Type B pancreatic cell (in vitro differentiated cells): ENCODE measurements at places on chromosomes 5 and 9. TPM values are rescaled to one million over a fixed set of nuclear protein-coding genes. Genes with fewer than 3 reads are reported as not detected.
A peak's percentile ranks its signal among the peaks of the same experiment; 100 is the strongest.

The EFNA5 gene
- 35.7 and 65.0 TPM in 2 replicates for total RNA-seq

The TNFSF8 gene
- 0.19 and 0.43 TPM in 2 replicates for total RNA-seq

The LIFR gene
- 15.6 and 32.7 TPM in 2 replicates for total RNA-seq

The PALM2AKAP2 gene
- 4.2 and 24.4 TPM in 2 replicates for total RNA-seq

The CER1 gene
- 0.38 and 0.99 TPM in 2 replicates for total RNA-seq

The SLC25A2 gene
- 0.45 and 0.92 TPM in 2 replicates for total RNA-seq

The CHMP5 gene
- total RNA-seq: 51.4 and 53.7 TPM in 2 replicates

The TCF7 gene
- total RNA-seq: 6.2 and 11.7 TPM in 2 replicates

The PTPA gene
- total RNA-seq: 102 and 115 TPM in 2 replicates

The PPP3R2 gene
- total RNA-seq: 0.07 and 0.22 TPM in 2 replicates

The SOX30 gene
- not detected in 2 replicates for total RNA-seq

DNA sequence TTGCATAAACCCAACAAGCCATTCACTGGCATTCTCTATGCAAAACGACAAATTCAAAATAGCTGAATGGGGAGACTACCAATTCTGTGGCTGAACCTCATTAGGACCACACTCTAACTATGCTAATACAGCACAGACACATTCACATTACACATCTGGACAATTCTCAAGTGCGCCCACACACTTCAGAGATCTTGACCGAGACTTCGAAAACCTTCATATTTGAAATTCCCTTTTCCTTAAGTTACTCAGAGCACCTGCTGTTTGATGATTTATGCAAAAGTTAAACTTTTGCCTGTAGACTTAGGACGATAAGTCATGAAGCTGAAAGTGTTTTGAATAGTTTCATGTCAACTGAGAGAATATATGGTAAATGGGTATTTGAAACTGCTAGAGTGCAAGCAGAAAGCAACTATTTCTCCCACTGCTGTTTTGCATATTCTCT, 111.9 kb downstream of the FBN2 start:
- no peak overlapping the region for H3K4me3 ChIP-seq
- no peak overlapping the region for H3K27ac ChIP-seq
- no peak for DNase-seq
- H3K4me1 ChIP-seq: no peaks in the 10 kb centered on the region
- no peaks in the 10 kb centered on the region for H3K27me3 ChIP-seq

GRCh38 chr9:34997379-34997781, 7.8 kb downstream of the DNAJB5 start:
- H3K27ac ChIP-seq: peak overlapping the region; percentile 60
- H3K4me3 ChIP-seq: no peak overlapping the region
- peaks cover 22% of the 10 kb centered on the region for H3K4me1 ChIP-seq
- no peaks in the 10 kb centered on the region for H3K27me3 ChIP-seq
- H3K36me3 ChIP-seq: peaks cover 8% of the 10 kb centered on the region

DNA sequence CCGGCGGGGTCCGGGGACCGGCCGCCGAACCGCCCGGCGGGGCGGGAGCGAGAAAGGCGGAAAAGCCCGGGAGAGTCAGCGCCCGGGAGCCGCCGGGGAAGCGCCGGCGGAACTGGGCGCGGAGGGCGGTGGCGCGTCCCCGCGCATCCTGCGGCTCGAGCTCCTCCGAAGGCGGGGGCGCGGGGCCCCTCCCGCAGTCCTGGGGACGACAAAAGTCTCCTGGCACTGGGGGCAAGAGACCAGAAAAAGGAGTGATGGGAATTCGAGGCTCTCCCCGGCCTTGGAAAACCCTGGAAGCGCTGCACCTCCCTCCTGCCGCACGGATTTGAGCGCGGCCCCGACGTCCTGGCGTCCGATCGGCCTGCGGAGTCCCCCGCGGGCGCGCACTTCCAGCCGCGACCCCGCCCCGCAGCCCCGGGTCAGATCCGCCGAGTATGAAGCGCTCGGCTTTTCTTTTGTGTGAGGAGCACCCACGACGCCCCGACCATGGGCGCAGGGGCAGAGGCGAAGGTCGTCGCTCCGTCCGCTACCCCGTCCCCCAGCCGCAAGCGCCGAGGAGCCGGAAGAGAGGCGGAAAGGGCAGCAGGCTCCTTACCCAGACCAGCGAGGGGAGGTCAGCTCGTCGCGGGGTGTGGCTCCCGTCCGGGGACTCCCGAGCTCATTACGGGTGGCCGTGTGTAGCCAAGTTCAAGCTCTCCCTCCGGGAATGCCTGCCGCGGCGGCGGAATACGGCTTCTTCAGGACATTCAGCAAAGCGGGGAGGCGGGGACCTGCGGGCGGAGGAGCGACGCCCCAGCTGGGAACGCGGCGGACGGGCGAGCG, at the start of gene EPB41L4A:
Gene EPB41L4A, minus strand, starts transcription at position 114 of the 822 bp plus-strand sequence. CDS start 238 bp downstream, outside the sequence.
- peaks cover 5% of the 10 kb centered on the region for H3K36me3 ChIP-seq
- H3K27ac ChIP-seq: peak within 1 kb of the TSS; percentile 84
- peaks cover 30% of the 10 kb centered on the region for H3K27me3 ChIP-seq
- peaks cover 17% of the 10 kb centered on the region for H3K4me1 ChIP-seq
- H3K4me3 ChIP-seq: peak within 1 kb of the TSS; percentile 88
- peak; percentile 79 for DNase-seq

DNA sequence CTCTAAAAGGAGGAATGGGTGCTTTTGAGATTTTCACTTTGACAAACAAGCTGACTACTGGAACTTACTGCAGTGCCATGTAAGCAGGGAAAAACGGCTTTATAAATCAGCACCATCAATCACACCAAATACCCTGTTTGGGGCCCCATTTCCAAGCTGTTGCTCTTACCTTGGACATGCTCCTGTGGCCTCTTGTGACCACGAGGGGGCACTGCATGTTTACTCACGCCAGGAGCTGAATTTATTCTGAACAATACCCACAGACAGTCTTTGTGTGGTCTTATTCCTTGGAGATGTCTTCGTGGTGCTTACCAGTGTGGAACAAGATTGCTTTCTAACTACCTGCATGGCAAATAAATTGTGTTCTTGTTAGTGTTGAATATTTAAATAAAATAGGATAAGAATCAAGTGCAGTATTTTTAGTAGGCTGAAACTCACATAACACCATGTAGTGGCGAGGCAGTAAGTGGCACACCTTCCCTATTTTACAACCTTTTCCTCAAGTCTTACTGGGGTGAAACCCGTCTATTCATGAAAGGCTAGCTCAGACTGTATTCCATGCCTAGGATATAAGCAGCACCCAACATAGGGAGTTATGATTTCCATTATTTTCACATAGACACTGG, 155.5 kb upstream of the NMUR2 start:
- no peaks in the 10 kb centered on the region for H3K36me3 ChIP-seq
- peaks cover 4% of the 10 kb centered on the region for H3K27me3 ChIP-seq
- peak; percentile 70 for DNase-seq
- no peak overlapping the region for H3K27ac ChIP-seq
- no peak overlapping the region for H3K4me3 ChIP-seq
- H3K4me1 ChIP-seq: peaks cover 22% of the 10 kb centered on the region

GRCh38 chr5:58505971-58506640, 14.9 kb downstream of the GAPT start:
- H3K27me3 ChIP-seq: peaks cover 4% of the 10 kb centered on the region
- no peak overlapping the region for H3K27ac ChIP-seq
- H3K4me1 ChIP-seq: peaks cover 7% of the 10 kb centered on the region
- no peak overlapping the region for H3K4me3 ChIP-seq
- H3K36me3 ChIP-seq: no peaks in the 10 kb centered on the region

DNA sequence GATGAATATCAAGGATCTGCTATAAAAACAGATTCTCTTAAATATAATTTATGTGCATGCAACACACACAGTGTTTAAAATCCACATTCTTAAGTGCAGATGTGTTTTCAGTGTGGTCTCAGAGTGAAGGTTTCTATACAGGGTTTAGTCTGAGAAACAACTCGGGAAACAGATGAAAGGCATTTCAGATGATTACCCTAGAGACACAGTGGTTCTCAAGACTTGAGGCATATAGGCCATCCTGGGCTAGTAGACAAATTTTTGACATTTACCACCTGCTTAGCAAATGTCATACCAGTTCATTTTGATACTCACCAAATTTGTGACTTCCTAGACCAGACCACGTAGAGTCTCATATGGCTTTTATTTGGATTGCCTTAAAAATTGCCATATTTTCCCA, 216.5 kb downstream of the ARL15 start:
- no peak for DNase-seq
- H3K27ac ChIP-seq: no peak overlapping the region
- H3K4me1 ChIP-seq: peaks cover 27% of the 10 kb centered on the region
- no peaks in the 10 kb centered on the region for H3K36me3 ChIP-seq
- H3K4me3 ChIP-seq: no peak overlapping the region
- no peaks in the 10 kb centered on the region for H3K27me3 ChIP-seq

- no peak for DNase-seq
- H3K27ac ChIP-seq: no peak overlapping the region
- peaks cover 9% of the 10 kb centered on the region for H3K4me1 ChIP-seq
- no peaks in the 10 kb centered on the region for H3K27me3 ChIP-seq
- no peak overlapping the region for H3K4me3 ChIP-seq
These were observed 90.4 kb upstream of the CHD1 start for GRCh38 chr5:99019254-99019653.

- no peak overlapping the region for H3K4me3 ChIP-seq
- H3K36me3 ChIP-seq: peaks cover 4% of the 10 kb centered on the region
- DNase-seq: no peak
- peaks cover 4% of the 10 kb centered on the region for H3K4me1 ChIP-seq
- no peaks in the 10 kb centered on the region for H3K27me3 ChIP-seq
- no peak overlapping the region for H3K27ac ChIP-seq
These were observed 346.8 kb downstream of the PIK3R1 start for GRCh38 chr5:68562308-68562707.

DNA sequence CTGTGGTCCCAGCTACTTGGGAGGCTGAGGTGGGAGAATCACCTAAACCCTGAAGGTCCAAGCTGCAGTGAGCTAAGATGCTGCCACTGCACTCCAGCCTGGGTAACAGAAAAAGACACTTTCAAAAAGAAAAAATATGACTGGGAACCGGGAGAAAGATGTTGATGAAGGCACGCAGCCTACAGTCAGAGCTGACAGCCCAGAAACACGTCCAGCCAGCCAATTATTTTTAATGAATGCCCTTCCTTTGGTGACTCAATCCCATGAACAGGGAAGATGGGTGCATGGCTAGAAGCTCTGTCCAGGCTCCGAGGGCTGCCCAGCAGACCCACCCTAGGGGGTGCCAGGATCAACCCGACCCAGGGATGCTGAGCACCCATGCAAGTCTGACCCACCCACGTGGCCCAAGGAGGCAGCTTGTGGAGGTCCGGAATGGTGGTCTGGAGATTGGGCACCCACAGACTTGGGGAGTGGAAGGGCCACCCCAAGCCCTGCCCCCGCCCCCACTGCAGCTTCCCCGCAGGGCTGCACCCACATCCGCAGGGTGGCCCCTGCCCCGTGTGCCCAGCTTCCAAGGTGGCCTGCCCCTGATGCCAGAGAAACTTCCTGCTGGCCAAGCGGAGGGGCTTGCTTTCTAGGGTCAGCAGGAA, 51.0 kb downstream of the ADAMTS2 start:
- H3K36me3 ChIP-seq: no peaks in the 10 kb centered on the region
- no peak for DNase-seq
- H3K4me1 ChIP-seq: peaks cover 5% of the 10 kb centered on the region
- H3K27ac ChIP-seq: no peak overlapping the region
- H3K27me3 ChIP-seq: no peaks in the 10 kb centered on the region

DNA sequence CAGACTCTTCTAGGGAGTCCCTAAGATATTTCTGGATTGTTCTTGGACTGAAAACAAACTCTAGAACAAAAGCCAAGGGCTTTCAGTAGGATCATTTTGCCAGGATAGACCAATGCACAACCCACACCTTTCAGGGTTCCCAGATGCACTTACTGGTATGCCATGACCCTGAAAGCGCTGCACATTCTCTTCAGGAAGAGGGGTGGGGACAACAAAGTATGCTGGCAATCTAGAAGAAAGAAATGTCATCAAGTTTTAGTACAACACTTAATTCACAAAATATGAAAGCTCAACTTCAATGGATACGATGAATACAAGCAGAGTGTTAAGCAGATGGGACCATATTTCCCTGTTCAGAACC, 57.2 kb downstream of the MTMR12 start:
- peaks cover 19% of the 10 kb centered on the region for H3K4me1 ChIP-seq
- H3K27me3 ChIP-seq: no peaks in the 10 kb centered on the region
- H3K4me3 ChIP-seq: no peak overlapping the region
- H3K36me3 ChIP-seq: peaks cover 62% of the 10 kb centered on the region

DNA sequence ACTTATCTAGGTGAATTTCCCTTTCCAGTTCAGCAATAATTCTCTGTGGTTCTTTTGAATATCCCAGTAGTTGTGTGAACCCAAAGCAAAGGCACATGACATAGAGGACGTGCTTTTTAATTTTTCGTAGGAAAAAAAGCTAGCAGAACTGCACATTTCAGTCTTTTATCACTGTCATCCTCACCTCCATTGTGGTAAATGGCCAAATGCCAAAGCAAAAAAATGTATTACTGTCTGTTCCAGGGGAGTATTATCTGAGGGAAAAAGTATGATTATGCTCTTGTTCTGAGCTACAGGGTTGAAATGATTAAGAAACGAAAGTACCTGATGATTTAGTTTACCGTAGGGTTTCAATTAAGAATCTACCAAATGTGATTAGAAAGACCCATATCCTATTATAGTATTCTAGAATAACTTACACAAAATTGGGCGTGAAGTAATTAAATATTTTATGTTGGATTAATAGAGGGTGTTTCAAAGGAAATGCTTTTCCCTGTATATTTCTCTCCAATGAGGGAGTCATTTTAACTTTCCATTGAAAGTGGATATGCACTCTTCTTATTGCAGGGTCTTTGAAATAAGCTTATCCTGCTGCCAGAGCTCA, 62.7 kb downstream of the CAVIN4 start:
- H3K27ac ChIP-seq: no peak overlapping the region
- H3K4me3 ChIP-seq: no peak overlapping the region
- no peaks in the 10 kb centered on the region for H3K4me1 ChIP-seq
- no peak for DNase-seq

DNA sequence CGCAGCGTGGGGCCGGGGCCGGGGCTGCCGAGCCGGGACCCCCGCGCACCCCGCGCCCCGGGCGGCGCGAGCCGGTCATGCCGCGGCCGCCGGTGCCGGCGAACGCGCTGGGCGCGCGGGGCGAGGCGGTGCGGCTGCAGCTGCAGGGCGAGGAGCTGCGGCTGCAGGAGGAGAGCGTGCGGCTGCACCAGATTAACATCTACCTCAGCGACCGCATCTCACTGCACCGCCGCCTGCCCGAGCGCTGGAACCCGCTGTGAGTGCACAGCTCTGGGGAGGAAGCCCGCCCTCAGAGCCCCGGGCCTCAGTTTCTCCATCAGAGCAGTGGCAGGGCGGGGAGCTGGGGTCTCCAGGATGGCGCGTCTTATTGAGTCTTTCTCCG, 335 bp downstream of the GALNT12 start:
- peak overlapping the region; percentile 87 for H3K4me3 ChIP-seq
- H3K36me3 ChIP-seq: peaks cover 4% of the 10 kb centered on the region
- peaks cover 18% of the 10 kb centered on the region for H3K27me3 ChIP-seq
- H3K27ac ChIP-seq: peak overlapping the region; percentile 76

DNA sequence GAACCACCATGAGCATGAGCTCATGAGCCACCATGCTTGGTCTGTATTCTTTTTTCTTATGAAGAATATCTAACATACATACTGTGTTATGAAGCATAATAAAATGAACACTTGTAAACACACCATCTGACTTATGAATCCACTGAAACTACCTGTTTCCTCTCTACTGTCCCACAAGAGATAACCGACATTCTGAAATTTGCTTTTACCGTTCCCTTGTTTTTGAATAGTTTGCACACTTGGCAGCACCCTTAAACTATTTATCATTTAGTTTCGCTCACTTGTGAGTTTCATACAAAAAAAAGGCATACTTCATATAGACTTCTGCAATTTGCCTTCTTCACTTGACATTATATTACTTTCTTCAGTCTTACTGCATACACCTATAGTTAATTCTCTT, 8.9 kb downstream of the LARS1 start:
- H3K4me3 ChIP-seq: no peak overlapping the region
- no peaks in the 10 kb centered on the region for H3K27me3 ChIP-seq
- peaks cover 25% of the 10 kb centered on the region for H3K36me3 ChIP-seq
- DNase-seq: no peak
